ENCODE measurements at places on chromosomes 16 and 17. TPM values are rescaled to one million over a fixed set of nuclear protein-coding genes. Genes with fewer than 3 reads are reported as not detected.

RAP1GAP2 gene
- total RNA-seq: 1.2 TPM

- DNase-seq: peak; percentile 53
These were observed 19.3 kb downstream of the ITGAL start for GRCh38 chr16:30491744-30492308.

DNA sequence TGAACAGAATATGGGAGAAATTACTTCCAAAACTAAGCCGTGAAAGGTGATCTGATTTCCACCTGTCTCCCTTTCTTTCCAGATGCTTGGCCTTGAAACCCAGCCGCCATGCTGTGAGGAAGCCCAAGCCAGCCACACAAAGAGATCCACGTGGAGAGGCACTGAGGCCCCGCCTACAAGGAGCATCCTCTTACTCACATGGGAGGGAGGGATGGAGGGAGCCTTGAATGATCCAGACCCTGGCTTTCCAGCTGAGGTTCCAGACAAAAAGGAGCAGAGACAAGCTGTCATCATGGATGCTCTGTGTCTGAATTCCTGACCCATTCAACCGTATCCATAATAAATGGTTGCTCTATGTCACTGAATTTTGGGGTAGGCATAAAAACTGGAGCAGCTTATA, 48.9 kb upstream of the HAPSTR1 start:
- no peak for DNase-seq

GRCh38 chr17:14755002-14755401, 454.1 kb downstream of the HS3ST3B1 start:
- no peak for DNase-seq

CPHXL2 gene
- total RNA-seq: not detected

DNA sequence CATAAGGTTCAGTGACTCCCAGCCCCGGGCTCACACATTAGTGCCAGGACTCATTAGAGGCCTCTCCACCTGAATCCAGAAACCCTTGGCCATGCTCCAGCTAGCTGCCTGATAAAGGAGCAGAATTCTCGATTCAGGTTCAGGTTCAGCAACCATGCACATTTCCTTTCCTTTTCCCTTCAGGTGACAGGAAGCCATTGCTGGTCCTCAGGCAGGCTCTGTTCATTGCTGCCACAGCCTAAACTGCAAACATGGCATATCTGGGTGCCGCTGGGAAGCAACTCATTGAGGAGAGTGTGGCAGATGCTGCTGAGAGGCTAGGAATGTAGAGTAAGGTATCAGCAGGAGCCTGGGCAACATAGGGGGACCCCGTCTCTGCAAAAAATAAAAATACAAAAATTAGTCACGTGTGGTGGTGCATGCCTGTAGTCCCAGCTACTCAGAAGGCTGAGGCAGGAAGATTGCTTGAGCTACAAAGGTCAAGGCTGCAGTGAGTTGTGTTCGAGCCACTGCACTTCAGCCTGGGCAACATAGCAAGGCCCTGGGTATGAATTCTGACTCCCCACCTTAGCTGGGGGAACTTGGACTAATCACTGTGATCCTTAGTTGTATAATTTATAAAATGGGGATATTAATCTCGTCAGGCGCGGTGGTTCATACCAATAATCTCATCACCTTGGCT, 28.7 kb downstream of the ARL4D start:
- DNase-seq: no peak
